ENCODE measurements at places on chromosomes 13 and 19.
A peak's percentile ranks its signal among the peaks of the same experiment; 100 is the strongest.

DNA sequence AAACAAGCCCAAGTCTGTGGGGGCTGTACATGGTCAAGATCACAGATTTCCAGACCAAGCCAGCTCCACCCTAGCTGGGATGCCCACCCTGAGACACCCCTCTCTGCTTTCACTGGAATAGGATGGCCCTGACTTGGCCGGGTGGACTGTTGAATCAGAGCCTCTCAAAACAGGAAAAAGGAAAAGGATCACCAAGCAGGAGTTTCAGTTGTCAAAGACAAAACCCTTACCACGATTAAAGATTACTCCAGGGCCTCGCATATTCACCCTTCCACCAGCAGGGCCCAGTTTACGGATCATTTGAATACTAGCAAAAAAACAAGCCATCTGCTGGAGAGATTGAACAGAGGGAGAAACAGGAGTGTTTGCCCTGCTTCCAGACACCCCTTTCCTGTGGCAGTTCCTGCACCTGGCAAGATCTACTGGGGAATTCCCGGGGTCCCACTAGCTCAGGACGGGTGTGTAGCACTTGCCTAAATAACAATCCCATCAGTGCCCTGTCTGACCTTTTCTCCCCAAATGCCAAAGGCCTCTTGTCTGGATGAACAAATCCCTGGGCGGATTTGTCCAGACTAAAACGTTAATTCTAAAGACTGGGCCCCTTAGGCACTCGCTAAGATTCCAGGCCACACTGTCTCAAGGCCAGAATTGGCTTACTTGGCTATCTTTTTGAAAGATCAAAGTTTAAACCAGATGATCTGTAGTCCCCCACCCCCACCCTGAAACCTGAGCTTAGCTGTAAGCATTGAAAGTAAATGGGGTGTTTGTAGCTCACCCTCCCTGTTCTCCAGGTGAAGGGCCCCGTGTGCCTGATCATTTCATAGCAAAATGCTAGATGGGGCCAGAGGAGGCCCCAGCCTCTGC lies 38.4 kb downstream of the ACTN4 start:
- peaks cover 90% of the 10 kb centered on the region for H3K4me1 ChIP-seq
- no peaks in the 10 kb centered on the region for H3K27me3 ChIP-seq
- peak overlapping the region; percentile 99 for H3K27ac ChIP-seq
- peak overlapping the region; percentile 44 for H3K4me3 ChIP-seq

- peak within 1 kb of the TSS; percentile 88 for H3K4me3 ChIP-seq
- H3K27ac ChIP-seq = no peak within 1 kb of the TSS
- peak; percentile 79 for DNase-seq
- no peaks in the 10 kb centered on the region for H3K36me3 ChIP-seq
- H3K4me1 ChIP-seq = peaks cover 45% of the 10 kb centered on the region
- H3K27me3 ChIP-seq = peaks cover 30% of the 10 kb centered on the region
Observed at GRCh38 chr13:98142380-98143156, at the start of gene FARP1. Gene FARP1, plus strand, starts transcription at chr13:98143094. Its CDS starts 70,149 bp downstream, at chr13:98213243.

- DNase-seq = no peak
- H3K4me3 ChIP-seq = no peak overlapping the region
- peaks cover 18% of the 10 kb centered on the region for H3K4me1 ChIP-seq
- no peak overlapping the region for H3K27ac ChIP-seq
- 0 out of 2 replicates have a peak, but pooled peaks cover 2% of the 10 kb centered on the region for H3K36me3 ChIP-seq
Observed at GRCh38 chr19:42273407-42274064, 4.5 kb downstream of the CIC start.

GRCh38 chr19:51766461-51766860 lies 5.5 kb downstream of the FPR2 start:
- peaks cover 13% of the 10 kb centered on the region for H3K27me3 ChIP-seq
- H3K27ac ChIP-seq = no peak overlapping the region
- peaks cover 2% of the 10 kb centered on the region for H3K4me1 ChIP-seq
- H3K4me3 ChIP-seq = no peak overlapping the region

GRCh38 chr19:24054044-24054935 lies 32.7 kb upstream of the ZNF254 start:
- peaks cover 86% of the 10 kb centered on the region for H3K36me3 ChIP-seq
- H3K27me3 ChIP-seq = no peaks in the 10 kb centered on the region
- DNase-seq = no peak
- no peak overlapping the region for H3K27ac ChIP-seq
- no peak overlapping the region for H3K4me3 ChIP-seq

All from WTC11 (cell line).